ENCODE measurements at places on chromosomes 7 and 10.

GRCh38 chr7:18895456-18895855 is 222.0 kb downstream of the TWIST1 start:
- no peak for DNase-seq

DNA sequence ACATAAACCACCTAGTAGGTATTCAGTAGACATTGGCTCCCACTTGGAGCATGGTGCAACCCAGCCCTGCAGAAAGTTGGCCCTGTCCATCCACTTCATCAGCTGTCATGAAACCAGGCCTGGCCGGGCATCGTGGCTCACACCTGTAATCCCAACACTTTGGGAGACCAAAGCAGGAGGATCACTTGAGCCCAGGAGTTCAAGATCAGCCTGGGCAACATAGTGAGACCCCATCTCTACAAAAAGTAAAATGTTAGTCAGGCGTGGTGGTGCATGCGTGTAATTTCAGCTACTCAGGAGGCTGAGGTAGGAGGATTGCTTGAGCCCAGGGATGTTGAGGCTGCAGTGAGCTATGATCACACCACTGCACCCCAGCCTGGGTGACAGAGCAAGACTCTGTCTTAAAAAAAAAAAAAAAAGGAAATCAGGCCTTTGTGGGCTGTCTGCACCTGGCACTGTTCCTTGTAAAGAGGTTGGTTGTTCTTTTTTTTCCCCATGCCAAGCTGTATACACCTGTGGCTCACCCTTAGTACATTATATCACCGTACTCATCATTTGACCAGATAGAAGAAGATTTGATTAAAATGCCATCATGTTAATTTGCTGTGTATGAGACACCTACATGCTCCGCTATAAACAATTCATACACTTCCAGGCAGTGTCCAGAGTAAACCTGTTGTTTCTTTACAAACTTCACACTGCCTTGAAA is 45.4 kb upstream of the GRID1 start:
- DNase-seq, result no peak

DNA sequence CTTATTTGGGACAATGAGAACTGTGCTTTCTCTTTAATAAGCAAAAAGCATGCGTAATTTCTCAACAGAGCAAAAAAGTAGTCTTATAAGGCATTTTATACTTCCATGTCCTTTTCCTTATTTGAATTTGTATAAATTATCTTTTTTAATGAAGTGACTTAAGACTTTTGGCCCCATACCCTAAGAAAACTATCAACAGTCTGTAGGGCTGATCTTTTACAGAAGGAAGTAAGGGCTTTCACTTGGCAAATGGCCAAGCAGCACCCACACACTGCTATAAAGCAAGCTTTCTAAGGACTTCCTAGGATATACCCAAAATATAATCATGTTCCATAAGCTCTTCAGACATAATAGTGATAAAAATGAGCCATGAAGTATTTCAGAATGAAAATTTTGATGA is 3.4 kb downstream of the CRPPA start:
- DNase-seq, result no peak

GRCh38 chr7:51213618-51214017 is 103.0 kb downstream of the COBL start:
- no peak for DNase-seq

All from activated CD8-positive, alpha-beta memory T cell treated with anti-CD3 and anti-CD28 coated beads, Interleukin-2, amount 50 U/mL, for 4 hours (primary cell).